ENCODE measurements at places on chromosomes 5 and 9.

DNA sequence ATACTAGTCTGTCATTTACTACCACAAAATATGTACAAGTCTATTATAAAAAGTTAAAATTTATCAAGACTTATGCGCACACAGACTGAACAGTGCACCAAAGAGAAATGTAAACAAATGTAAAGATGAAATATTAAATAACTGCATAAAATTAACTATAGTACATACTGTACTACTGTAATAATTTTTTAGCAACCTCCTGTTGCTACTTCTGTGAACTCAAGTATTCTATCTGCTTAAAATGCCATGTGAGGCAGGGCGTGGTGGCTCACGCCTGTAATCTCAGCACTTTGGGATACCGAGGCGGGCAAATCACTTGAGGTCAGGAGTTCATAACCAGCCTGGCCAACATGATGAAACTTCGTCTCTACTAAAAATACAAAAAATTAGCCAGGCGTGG lies 13.8 kb upstream of the ISOC1 start:
- DNase-seq, result no peak

- DNase-seq, result no peak
Measured at GRCh38 chr5:107466233-107466769, 204.4 kb downstream of the EFNA5 start.

GRCh38 chr9:32128546-32128945 lies 255.9 kb upstream of the ACO1 start:
- DNase-seq, result no peak

- DNase-seq, result no peak
Measured at GRCh38 chr5:66066826-66067225, 77.3 kb upstream of the SREK1 start.

DNA sequence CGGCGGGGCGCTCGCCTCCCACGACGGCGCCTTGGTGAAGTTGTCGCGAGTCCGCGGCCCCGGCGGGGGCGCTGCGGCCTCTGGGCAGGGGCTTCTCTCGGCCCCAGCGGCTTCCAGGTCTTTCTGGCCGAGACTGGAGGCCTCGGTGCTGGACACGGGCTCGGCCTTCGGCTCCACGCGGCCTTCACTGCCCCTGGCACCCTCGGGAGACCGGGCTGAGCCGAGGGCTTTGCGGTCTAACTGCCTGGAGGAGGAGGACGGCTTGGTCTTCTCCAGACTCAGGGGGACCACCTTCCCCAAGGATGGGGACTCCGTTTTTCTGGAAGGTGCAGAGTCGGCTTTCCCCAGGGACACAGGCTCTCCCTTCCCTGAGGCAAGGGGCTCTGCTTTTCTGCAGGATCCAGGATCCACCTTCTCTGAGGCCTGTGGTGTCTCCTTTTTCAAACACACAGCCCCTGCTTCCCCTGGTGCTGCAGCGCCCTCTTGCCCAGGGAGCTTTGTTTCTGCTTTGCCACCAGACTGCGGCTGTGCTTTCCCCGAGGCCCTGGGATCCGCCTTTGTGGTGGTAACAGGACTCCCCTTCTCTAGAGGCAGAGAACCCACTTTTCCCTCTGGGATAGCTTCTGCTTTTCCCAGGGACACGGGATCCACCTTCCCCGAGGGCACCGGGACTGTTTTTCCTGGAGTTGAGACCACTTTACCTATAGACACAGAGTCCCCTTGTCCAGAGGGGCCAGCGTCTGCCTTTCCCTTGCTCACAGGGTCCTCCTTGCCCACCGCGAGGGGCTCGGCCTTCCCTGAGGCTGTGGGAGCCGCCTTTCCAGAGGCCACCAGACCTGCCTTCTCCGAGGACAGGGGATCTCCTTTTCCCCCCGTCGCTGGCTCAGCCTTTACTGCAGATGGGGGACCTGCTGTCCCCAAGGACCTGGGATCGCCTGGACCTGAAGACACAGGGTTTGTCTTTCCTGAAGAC lies 12.3 kb downstream of the GPRIN1 start:
- DNase-seq, result no peak

DNA sequence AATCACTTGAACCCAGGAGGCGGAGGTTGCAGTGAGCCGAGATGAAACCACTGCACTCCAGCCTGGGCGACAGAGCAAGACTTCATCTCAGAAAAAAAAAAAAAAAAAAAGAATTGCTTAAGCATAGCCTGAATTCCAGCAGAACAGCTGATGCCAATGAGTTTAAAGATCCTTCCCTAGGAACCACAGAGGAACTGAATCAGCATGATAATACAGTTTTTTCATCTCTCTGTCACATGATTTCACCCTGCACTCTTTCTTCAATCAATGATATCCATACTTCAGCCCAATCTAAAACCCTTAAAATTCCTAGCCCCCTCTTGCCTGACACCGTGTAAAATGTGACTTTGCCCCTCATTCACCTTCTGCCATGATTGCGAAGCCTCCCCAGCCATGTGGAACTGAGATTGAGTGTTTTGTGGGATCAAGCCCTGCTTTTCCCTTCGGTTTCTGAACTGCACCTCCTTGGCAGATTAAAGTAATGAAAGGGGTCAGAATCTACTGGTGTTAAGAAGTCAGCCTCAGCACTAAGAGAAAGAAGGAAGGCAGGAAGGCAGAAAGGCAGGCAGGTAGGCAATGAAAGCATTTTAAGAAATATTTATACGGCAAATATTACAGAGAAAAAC lies 20.9 kb upstream of the DMXL1 start:
- no peak for DNase-seq

- no peak for DNase-seq
Measured at GRCh38 chr9:76605321-76605900, 146.4 kb downstream of the GCNT1 start.

- DNase-seq, result no peak
Measured at GRCh38 chr5:124797665-124798087, 51.2 kb upstream of the ZNF608 start.

- no peak for DNase-seq
Measured at GRCh38 chr5:134969166-134969565, 1.5 kb downstream of the CATSPER3 start.

DNA sequence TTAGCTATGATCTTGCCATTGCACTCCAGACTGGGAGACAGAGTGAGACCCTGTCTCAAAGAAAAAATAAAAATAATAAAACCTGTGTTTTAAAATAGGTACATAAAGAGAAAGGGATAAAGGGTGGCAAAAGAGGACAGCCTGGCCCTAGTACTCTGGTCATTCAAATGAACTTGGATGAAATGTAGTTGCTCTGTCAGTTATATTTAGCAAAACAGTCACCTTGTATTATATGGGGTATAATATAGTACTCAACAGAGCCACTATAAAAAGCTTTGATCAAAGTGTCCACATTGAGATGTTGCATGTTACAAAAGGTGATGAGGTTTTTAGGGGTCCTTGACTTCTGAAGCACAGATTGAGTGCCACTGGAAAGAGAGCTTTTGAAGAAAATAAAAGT lies 61.1 kb upstream of the EQTN start:
- no peak for DNase-seq

DNA sequence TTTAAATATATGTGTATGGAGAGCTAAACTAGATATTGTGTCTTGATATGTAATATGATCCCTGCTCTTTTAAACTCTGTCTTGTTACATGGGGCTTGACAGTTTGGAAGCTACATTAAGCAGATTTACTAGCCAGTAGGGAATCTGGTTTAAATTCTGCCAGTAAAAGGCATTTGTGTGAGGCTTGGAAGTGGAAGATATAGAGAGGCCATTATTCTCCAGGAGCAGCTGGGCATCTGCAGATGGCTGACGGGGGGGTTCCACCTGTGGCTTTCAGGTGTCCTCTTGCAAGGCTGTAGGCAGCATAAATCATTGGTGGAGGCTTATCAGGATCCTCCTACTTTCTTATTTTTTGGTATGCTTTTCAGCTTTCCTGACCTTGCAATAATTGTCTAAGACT lies 179.1 kb upstream of the FBXL7 start:
- no peak for DNase-seq

- no peak for DNase-seq
Measured at GRCh38 chr9:69207503-69207902, 33.4 kb downstream of the TJP2 start.

GRCh38 chr9:97109194-97109811 lies 70.4 kb upstream of the CTSV start:
- DNase-seq, result no peak

- no peak for DNase-seq
Measured at GRCh38 chr5:173265433-173265832, 30.4 kb upstream of the NKX2-5 start.

- no peak for DNase-seq
Measured at GRCh38 chr5:98365126-98365525, 408.3 kb upstream of the RGMB start.

GRCh38 chr9:132673355-132673754 lies 3.1 kb downstream of the GTF3C4 start:
- no peak for DNase-seq

DNA sequence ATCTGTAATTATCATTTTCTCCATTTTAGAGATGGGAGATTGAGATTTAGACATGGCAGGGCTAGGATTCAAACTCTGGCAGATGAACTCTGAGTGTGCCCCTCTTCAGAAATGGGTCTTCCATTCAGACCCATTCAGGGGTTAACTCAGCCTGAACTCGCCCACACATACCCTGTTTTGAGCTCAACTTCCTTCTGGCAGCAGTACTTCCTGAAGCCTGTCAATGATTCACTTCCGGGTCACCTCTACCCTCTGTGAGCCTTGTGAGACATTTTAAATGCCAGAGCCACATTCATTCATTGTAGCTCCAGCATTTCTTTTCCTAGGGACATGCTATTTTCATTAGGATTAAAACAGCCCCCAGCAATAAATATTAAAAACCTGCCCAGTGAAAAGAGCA lies 209.3 kb upstream of the SLC24A2 start:
- DNase-seq, result no peak

GRCh38 chr5:67976181-67976580 lies 239.4 kb upstream of the PIK3R1 start:
- DNase-seq, result no peak

GRCh38 chr9:72422214-72422613 lies 57.2 kb upstream of the ZFAND5 start:
- no peak for DNase-seq

Data from stimulated activated CD8-positive, alpha-beta memory T cell treated with anti-CD3 and anti-CD28 coated beads, Interleukin-4, amount 100 ng/mL, for 1 hour (primary cell).